HEK293T (cell line): ENCODE measurements at places on chromosomes 13 and 19.

GRCh38 chr13:71979616-71980015, 112.6 kb upstream of the DACH1 start:
- DNase-seq = peak; percentile 55

- no peak for DNase-seq
Measured at GRCh38 chr19:28393574-28394336, 819.2 kb downstream of the UQCRFS1 start.

DNA sequence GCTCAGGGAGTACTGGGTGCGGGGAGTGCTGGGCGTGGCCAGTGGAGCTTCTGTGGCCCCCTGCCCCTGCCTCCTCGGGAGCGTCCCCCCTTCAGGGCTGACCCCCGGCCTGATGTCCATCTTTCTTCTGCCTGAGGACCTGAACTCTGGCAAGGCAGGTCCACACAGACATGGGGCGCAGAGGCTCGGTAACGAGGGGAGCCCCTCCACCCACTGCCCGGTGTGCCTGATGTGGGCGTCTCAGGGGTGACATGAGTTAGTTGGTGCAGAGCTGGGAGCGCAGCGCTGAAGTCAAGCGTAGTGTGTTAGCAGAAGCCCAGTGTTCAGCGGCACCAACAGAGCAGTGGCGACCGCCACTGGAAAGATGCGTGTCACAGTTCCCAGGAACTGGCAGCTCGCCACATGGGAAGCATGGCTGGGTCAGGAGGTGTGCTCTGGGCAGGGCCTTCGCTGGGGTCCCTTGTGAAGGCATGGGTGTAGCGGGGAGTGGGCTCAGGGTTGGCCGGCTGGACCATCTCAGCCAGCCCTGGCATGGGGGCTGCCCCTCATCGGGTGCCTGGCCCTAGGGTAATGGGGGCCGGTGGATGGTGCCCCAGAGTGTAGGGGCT, 11.5 kb downstream of the THOP1 start:
- no peak for DNase-seq

GRCh38 chr13:26853323-26853722, 92.7 kb upstream of the GPR12 start:
- no peak for DNase-seq

GRCh38 chr19:1804858-1805257, 7.2 kb downstream of the ATP8B3 start:
- DNase-seq = no peak

DNA sequence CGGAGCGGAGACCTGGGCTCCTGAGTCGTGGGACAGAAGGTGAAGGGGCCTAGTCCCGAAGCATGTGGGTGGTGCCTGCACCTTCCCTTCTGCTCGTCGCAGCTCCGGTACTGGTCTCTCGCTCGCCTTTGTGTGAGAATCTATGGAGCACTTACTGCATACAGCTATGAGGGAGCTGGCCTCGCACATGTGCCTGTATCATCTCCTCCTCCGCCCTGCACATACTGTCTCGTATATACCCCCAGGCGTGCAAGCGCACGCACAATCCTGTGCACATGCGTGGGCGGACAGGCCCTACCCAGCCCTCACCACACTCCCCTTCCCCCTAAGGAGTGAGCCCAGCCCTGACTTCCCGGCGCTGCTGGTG, 8.7 kb downstream of the PIK3R2 start:
- DNase-seq = no peak

- DNase-seq = no peak
Measured at GRCh38 chr19:338421-338820, 6.2 kb downstream of the MIER2 start.

- DNase-seq = no peak
Measured at GRCh38 chr13:21800837-21801616, 130.2 kb downstream of the FGF9 start.

- DNase-seq = no peak
Measured at GRCh38 chr13:49454388-49455006, 10.4 kb downstream of the SETDB2 start.

GRCh38 chr19:28794301-28794700, 418.6 kb downstream of the UQCRFS1 start:
- no peak for DNase-seq

DNA sequence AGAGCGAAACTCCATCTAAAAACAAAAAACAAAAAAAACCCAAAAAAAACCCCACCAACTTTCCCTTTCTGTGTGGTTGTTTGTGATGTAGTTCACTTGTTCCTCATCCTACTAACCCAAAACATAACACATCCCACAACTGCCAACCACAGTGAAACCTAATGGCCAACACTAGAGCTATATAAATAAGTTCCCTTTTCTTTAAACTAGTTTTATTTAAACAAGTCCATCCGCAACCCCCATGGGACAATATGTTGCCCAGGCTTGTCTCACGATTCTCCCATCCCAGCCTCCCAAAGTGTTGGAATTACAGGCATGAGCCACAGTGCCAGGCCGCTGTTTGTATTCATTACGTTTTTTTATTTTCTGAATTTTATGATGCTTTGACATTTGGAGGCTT, 71.2 kb upstream of the ADGRE5 start:
- DNase-seq = no peak

- DNase-seq = no peak
Measured at GRCh38 chr13:72559716-72560115, 167.7 kb downstream of the MZT1 start.

- DNase-seq = no peak
Measured at GRCh38 chr13:24116131-24116530, 44.4 kb upstream of the SPATA13 start.

- DNase-seq = no peak
Measured at GRCh38 chr19:40370997-40371801, 18.8 kb downstream of the HIPK4 start.

GRCh38 chr13:93227878-93228642, 1.5 kb downstream of the GPC6 start:
- DNase-seq = peak; percentile 87

- no peak for DNase-seq
Measured at GRCh38 chr13:38784036-38784880, 97.4 kb downstream of the FREM2 start.

- DNase-seq = no peak
Measured at GRCh38 chr19:49863935-49864320, 3.4 kb downstream of the PNKP start.

GRCh38 chr19:32465176-32465575, 59.6 kb downstream of the DPY19L3 start:
- DNase-seq = no peak

GRCh38 chr19:18438331-18439024, 545 bp upstream of the ISYNA1 start:
- DNase-seq = peak; percentile 58

- no peak for DNase-seq
Measured at GRCh38 chr13:18948664-18949488, 232.7 kb downstream of the TUBA3C start.

DNA sequence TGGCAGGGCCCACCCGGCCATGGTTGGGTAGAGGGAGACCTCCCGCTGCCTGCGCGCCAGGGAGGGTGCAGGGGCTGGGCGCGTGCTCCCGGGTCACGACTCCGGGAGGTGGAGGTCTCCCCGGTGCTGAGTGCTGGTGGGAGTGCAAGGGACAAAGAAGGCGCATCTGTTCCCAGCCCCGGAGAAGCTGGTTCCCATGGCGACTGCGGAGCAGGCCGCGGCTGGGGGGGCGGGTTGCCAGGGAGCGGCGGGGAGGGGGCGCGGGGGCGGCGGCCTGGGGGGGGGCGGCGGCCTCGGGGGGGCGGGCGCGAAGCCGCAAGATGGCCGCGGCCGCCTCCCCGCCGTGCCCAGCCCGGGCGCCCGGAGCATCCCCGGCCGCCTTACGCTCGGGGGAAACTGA, 1.2 kb downstream of the CBARP start:
- DNase-seq = no peak

DNA sequence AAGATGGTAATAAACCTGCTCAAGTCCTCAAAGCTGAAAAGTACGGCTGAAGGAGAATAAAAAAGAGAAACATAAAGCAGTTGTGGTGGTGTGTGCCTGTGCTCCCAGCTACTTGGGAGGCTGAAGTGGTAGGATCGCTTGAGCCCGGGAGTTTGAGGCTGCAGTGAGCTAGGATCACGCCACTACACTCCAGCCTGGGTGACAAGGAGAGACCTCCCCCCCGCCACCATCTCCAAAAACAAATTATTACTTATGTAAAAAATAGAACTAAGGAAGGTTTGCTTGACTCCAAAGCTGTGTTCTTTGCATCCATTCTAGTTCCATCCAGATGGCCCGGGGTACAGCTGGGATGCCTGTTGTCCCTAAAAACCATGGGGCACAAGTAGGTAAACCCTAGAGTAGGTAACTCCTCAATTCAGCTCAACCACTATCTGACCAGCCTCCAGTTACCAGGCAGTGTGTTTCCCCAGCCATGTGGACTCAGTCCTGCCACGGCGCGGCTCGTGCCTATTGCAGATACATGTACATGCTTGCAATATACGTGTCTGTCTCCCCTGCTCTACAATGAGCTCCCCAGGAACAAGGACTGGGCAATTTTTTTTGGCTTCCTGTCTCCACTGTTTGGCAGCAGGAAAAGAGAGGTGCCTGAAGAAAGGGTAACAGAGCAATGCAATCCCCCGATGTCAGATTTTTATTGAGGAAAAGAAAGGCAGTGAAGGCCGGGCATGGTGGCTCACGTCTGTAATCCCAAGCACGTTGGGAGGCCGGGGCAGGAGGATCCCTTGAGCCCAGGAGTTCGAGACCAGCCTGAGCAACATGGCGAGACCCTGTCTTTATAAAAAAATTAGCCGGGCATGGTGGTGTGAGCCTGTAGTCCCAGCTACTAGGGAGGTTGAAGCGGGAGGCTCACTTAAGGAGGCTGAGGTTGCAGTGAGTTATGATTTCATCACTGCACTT, 101.3 kb downstream of the GNG7 start:
- DNase-seq = no peak
